ENCODE measurements at places on chromosomes 5 and 9. TPM values are rescaled to one million over a fixed set of nuclear protein-coding genes. Genes with fewer than 3 reads are reported as not detected.

The LHX2 gene
- total RNA-seq: not detected

The CAMK2A gene
- total RNA-seq: not detected

The PCDHA9 gene
- total RNA-seq: not detected

The GMCL2 gene
- not detected for total RNA-seq

The EIF4E1B gene
- total RNA-seq: not detected

The FGF1 gene
- total RNA-seq: 0.15 TPM

The DNM1 gene
- 33.5 TPM for total RNA-seq

The HRH2 gene
- total RNA-seq: 0.10 TPM

The CNTNAP3 gene
- total RNA-seq: 2.2 TPM

Data from renal cortical epithelial cell (primary cell).